Activated B cell treated with CpG ODN at 0.5 μM for 24 hours (primary cell): ENCODE measurements at places on chromosomes 5 and 9.

DNA sequence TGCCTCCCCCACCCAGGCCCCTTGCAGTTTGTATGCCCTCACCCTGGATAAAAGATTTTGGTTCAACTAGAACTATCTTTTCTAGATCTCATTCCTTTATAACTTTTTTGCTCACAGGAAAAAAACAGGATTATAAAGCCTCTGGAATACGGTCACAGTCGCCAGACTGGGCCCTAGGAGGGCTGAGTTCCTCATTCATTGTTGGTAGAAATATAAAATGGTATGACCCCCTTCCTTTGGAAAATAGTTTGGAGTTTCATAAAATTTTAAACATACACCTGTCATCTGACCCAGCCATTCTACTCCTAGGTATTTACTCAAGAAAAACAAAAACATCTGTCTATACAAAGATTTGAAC, 82.1 kb downstream of the HSD17B3 start:
- DNase-seq: no peak
- H3K36me3 ChIP-seq: no peaks in the 10 kb centered on the region
- H3K27me3 ChIP-seq: peaks cover 36% of the 10 kb centered on the region
- peaks cover 10% of the 10 kb centered on the region for H3K4me1 ChIP-seq
- no peak overlapping the region for H3K27ac ChIP-seq
- no peak overlapping the region for H3K4me3 ChIP-seq

- H3K36me3 ChIP-seq: no peaks in the 10 kb centered on the region
- H3K27ac ChIP-seq: no peak overlapping the region
- H3K27me3 ChIP-seq: no peaks in the 10 kb centered on the region
- H3K4me3 ChIP-seq: no peak overlapping the region
- peaks cover under 1% of the 10 kb centered on the region for H3K4me1 ChIP-seq
- DNase-seq: no peak
Observed at GRCh38 chr9:34322899-34323591, 6.0 kb downstream of the KIF24 start.

- peaks cover 29% of the 10 kb centered on the region for H3K36me3 ChIP-seq
- no peak overlapping the region for H3K27ac ChIP-seq
- no peak overlapping the region for H3K4me3 ChIP-seq
- no peaks in the 10 kb centered on the region for H3K4me1 ChIP-seq
- H3K27me3 ChIP-seq: no peaks in the 10 kb centered on the region
Observed at GRCh38 chr5:54013556-54014194, 296.7 kb downstream of the ARL15 start.

DNA sequence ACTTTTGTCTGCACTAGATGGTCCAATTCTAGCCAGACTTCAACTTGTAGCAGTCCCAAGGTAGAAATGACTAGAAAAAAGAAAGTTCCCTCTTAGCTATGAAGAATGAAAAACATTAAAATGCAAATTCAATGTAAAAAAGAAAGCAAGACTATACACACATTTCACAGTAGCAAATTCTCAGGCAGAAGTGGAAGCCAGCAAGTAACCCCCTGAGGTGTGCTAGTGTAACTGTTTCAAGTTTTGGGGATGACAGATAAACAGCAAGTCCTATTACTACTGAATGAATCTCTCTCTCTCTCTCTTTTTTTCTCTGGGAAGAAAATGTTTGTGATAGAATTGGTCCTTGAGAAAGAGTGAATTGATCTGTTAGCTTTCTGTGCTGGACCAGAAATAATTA, 185.6 kb downstream of the EFNA5 start:
- H3K4me1 ChIP-seq: no peaks in the 10 kb centered on the region
- H3K27me3 ChIP-seq: no peaks in the 10 kb centered on the region
- H3K27ac ChIP-seq: no peak overlapping the region
- H3K4me3 ChIP-seq: no peak overlapping the region
- no peaks in the 10 kb centered on the region for H3K36me3 ChIP-seq
- no peak for DNase-seq

- no peak overlapping the region for H3K27ac ChIP-seq
- no peak overlapping the region for H3K4me3 ChIP-seq
- H3K36me3 ChIP-seq: no peaks in the 10 kb centered on the region
- no peaks in the 10 kb centered on the region for H3K4me1 ChIP-seq
Observed at GRCh38 chr5:146653560-146653959, 137.6 kb upstream of the GPR151 start.

- no peak for DNase-seq
- H3K27ac ChIP-seq: no peak overlapping the region
- H3K36me3 ChIP-seq: no peaks in the 10 kb centered on the region
- no peaks in the 10 kb centered on the region for H3K27me3 ChIP-seq
- no peak overlapping the region for H3K4me3 ChIP-seq
- peaks cover 16% of the 10 kb centered on the region for H3K4me1 ChIP-seq
Observed at GRCh38 chr5:139554264-139554663, 6.9 kb upstream of the UBE2D2 start.

GRCh38 chr5:176646707-176647029, 616 bp upstream of the TSPAN17 start:
- H3K4me1 ChIP-seq: peaks cover 39% of the 10 kb centered on the region
- DNase-seq: no peak
- peak overlapping the region; percentile 90 for H3K4me3 ChIP-seq
- H3K27ac ChIP-seq: peak overlapping the region; percentile 91
- H3K36me3 ChIP-seq: no peaks in the 10 kb centered on the region
- no peaks in the 10 kb centered on the region for H3K27me3 ChIP-seq

- H3K4me1 ChIP-seq: peaks cover 14% of the 10 kb centered on the region
- DNase-seq: peak; percentile 20
- no peaks in the 10 kb centered on the region for H3K27me3 ChIP-seq
- H3K4me3 ChIP-seq: peak overlapping the region; percentile 81
- peak overlapping the region; percentile 63 for H3K27ac ChIP-seq
Observed at GRCh38 chr5:126869005-126869451, 92.1 kb downstream of the LMNB1 start.
